ENCODE measurements at places on chromosomes 16 and 17.

GRCh38 chr16:67349172-67349571 lies 22.6 kb downstream of the LRRC36 start:
- DNase-seq: no peak

DNA sequence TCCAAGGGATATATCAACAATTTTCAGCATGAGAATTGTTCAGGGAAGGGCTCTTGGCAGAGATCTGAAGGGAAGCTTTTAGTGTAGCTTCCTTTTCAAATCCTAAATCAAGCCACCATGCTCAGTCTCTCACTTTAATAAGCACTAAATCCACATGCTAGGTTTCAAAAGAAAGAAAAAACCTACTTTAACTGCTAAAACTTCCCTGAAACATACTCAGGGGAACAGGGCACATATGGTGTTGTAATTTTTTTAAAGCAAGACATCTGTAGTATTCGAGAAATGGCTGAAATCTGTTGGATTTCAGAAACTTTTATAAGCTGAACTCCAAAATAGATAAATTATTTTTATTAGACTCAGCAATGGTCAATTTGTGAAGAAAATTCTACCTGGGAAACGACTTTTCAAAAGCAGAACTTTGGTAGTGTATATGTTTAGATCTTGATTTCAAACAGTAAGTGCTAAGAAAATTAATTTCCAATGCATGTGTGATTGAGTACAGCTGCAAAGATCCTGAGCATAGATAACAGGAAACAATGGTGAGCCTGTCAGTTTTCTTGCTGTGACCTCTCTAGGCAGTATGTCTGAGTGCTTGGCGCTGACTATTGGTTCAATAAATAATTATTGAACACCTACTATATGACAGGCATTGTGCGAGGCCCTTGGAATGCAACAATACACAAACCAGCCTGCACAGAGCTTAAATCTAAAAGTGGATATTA lies 804.5 kb upstream of the SOX9 start:
- DNase-seq: no peak

GRCh38 chr16:80591071-80591915 lies 50.5 kb downstream of the DYNLRB2 start:
- DNase-seq: no peak

DNA sequence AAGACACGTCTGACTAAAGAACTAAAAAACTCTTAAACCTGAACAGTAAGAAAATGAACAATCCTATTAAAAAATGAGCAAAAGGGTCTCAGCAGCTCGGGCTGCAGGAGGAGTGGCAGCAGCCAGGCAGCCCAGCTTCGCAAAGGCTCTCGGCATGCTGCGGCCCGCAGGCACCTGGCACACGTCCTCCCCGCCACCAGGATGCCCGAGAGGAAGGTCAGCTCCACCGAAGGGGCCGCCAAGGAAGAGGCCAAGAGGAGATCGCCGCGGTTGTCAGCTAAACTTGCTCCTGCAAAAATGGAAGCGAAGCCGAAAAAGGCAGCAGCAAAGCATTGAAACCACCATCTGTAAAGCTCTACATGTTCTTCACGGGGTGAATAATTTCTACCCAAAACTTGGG lies 173.5 kb downstream of the BCAS3 start:
- no peak for DNase-seq

GRCh38 chr17:54744750-54745149 lies 155.9 kb upstream of the TOM1L1 start:
- DNase-seq: no peak

- no peak for DNase-seq
These were observed 57.9 kb downstream of the BRIP1 start for GRCh38 chr17:61805399-61805798.

All from cortex of kidney (tissue), 1 donor.